ENCODE measurements at places on chromosomes 12 and 14.

- no peak for DNase-seq
Observed at GRCh38 chr12:16949871-16950667, 344.1 kb upstream of the LMO3 start.

GRCh38 chr14:90755661-90756304, 60.4 kb downstream of the TTC7B start:
- no peak for DNase-seq

DNA sequence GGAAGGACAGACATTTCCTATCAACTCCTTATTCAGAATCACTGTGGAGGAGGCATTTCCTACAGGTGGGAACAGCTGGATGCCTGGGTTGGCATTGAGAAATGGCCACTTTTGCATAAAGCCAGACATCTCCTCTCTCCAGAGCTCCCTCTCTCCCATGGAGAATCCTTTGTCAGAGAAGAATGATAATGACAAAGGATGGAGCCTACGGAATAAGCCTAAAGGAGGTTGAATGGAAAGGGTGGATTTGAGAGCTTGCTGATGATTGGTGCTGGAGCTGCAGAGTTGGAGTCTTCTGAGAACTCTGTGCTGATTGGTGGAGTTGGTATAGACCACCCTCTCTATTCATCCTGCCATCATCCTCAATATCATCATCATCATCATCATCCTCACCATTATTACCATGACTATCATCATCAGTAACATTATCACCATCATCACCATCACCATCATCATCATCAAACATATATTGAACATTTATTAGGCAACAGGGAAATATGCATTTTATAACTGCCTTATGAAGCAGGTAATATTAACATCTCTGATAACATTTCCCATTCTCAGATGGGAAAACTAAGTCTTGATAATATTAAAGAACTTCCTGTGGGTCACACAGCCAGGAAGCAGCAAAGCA, 89.2 kb upstream of the HSPB8 start:
- DNase-seq = no peak

DNA sequence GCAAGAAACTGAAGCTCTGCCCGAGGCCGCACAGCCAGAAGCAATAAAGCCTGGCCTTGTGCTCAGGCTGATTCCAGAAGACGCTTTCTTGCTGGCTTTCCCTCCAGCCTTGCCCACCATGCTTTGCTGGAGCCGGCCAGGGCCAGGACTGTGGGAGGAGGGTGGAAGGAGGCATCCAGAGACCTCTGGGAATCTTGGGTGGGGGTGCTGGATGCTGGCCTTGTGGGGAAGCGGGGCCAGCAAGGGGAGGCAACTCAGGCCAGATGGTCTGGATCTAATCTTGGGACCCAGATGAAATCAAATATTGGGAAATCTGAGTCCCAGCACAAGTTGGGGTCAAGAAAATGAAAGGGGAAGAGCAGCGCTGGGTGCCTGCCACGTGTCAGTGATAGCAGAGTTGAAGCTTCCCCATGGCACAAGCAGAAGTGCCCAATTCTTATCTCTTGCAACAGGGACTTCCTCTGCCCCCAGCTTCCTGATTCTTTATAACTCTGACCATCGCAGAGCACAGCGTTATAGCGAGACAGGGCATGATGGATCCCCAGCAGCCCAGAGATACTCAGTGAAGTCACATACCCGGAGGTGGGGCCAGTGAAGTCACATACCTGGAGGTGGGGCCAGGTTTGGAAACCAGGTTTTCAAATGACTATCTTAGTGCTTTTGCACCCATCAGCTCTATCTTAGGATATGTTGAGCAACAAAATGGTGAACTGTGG, 6.4 kb upstream of the RABGGTA start:
- no peak for DNase-seq

DNA sequence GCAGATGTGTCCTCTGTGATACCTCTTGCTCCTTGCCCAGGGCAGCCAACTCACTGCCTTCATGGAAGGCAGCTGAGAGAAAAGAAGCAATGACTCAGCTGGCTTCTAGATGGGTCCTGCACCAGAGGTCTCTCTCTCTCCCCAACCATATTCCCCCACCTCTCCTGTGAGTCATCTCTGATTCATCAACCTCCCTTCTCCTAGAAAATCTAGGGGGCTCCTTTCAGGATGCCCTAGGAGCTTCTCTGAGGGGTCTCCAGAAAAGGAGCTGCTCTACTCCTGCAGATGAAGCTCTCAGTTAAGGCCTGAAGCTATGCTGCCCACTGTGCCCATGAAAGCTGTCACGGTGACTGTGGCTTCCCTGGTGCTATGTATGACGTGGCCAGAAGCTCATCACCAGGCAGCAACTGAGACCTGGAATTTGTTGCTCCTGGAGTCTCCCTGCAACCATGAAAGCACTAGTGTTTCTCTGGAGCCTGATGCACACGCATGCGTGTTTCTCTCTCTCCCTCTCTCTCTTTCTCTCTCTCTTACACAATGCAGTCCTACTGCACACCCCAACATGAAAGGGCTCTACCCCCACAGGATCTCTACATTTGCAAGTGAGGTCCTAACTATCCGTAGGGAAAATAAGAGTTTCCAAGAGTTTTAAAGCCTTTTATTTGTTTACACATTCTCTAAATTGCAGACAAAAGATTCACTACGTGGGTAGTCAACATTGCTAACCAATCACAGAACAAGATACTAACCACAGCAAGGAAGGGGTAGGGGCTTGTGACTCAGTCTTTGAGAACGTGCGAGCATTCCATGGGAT, 285.3 kb downstream of the DPF3 start:
- DNase-seq = no peak

- DNase-seq = no peak
Observed at GRCh38 chr12:107525719-107526554, 159.7 kb upstream of the PWP1 start.

- no peak for DNase-seq
Observed at GRCh38 chr12:161823-162222, 52.1 kb downstream of the SLC6A12 start.

DNA sequence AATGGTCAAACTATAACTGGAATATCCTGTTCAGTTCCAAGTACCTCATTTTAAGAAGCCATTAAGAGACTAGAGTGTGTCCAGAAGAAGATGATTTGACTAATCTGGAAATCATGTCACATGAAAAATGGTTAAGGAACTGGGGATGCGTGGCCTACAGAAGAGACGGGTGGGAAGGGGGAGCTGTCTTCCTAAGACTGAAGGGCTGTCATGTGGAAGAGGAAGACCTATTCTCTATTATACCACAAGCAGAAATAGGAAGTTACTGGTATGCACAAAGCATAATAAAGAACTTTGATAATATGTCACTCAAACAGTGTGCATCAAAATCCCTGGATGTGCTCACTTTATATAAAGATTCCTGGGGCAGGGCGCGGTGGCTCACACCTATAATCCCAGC, 50.3 kb downstream of the HECTD4 start:
- DNase-seq = no peak

GRCh38 chr14:64501411-64502171, 2.0 kb downstream of the ZBTB25 start:
- DNase-seq = no peak

DNA sequence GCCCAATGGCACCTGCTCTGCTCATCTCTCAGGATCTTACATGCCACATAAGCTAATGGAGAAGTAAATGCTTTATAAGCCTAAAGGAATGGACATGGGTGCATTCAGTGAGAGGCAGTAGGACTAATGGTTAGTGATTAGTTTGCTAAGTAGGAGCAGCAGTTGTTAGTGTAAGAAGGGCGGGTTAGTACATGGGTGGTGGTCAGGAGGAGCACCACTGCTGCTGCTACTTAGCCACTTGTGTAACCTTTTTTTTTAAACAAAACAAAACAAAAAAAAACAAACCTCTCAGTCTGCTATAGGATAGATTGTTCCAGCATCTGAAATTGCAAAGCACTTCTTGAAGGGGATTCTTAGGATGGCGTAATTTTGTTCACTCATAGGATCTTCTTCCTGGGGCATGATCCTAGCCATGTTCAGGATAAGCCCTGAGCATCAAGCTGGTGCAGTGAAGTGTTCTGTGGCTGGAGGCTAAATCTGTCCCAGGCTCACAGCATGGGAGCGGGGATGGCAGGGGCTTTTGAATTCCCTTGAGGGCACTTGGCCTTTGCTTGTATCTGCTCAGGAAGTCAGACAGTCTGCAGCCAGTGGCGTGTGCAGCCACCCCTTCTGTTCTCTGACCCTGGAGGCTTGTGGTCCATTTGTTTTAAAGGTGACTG, 63.6 kb downstream of the CHST11 start:
- DNase-seq = no peak

GRCh38 chr14:87161502-87161901, 831.5 kb downstream of the GALC start:
- no peak for DNase-seq

DNA sequence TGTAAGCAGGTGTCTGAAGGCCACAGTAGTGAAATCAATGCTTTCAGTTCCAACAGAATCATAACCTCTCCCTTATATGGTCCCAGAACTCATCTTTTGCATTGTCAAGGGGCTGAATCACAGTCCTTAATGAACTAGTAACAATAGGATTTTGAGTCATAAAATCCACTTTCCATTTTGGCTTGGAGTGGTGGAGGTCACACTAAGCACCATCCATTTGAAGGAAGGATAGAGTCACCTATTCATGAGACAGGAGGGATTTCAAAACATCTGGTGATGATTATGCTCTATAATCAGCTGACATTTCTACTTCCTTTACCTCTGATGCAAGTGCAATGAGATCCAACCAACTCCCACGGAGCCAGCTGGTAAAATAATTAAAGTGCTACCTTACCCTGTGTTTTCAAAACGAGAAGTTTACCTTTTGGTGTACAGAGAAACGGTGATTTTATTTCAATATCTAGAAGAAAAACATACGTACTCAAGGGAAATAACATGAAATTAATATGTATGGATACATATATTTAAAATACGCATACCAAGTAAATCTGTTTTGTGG, 59.1 kb downstream of the TMEM132D start:
- no peak for DNase-seq

DNA sequence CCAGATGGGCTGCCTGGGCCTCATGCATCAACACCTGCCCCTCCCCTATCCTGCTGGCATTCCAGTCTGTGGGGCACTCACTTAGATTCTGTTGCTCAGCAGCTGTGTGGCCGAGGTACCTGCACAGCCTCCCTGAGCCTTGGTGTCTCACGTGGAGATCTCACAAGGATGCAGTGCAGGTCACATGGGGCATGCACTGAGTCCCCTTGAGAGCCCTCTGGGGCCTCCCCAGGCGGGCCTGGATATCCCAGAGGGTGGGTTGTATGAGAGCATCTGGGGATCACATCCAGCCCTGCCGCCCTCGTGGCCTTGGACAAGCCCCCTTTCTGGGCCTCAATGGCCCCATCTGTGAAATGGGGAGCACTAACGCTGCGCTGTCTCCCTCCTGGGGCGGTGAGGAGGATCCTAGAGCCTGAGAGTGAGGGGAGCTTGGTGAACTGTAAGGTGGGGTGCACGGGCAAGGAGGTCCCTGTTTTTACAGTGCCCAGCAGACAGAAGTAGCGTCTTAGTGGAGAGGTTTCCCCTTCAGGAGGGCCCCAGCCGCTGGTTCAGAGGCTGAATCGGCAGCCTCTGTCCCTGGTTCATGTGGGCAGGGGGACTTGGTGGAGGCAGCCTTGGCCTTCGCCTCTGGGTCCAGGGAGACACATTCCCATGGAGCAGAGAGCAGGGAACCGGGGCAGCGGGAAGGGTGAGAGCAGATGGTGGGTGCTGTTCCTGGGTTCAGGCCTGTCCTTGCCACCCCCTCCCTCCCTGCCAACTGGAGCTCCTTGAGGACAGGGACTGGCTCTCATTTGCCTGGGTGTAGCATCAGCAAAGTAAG, 791 bp upstream of the SLC25A47 start:
- DNase-seq = no peak

DNA sequence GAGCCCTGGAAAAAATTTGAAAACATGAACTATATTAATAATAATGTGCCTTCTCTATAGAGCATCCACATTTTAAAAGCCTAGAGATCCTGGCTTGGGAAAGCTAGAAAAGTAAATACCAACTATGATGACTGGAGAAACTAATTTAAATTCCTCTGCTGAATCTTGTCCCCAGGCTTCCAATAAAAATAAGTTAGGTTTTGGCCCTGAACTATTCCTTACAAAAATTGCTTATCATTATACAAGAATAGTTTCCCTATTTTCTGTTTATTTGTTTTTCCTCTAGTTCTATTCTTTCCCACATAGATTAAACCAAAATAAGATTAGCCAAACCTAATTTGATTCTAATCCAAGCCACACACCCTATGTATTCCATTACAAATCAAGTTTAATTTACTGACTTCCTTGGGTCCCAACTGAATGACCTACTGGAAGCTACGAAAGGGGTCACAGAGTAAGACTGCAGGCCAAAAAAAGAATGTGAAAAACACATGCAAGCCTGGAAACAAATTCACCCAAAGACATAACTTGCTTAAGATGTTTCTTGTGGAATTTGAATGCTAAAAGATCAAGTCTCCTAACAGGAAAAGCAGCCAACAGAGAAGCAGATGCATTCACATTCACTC, 133.0 kb downstream of the PAWR start:
- DNase-seq = no peak

GRCh38 chr14:53668897-53669296, 287.7 kb downstream of the BMP4 start:
- no peak for DNase-seq

DNA sequence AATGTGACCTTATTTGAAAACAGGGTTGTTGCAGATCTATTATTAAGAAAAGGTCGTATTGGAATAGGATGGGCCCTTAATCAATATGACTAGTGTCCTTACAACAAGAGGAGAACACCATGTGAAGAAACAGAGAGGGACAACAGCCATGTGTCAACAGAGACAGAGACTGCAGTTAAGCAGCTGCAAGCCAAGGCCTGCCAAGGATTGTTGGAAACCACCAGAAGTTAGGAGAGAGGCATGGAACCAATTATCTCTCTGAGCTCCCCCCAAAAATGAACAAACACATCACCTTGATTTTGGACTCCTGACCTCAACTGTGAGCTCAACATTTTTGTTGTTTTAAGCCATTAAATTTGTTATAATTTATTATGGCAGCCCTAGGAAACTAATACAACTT, 214.6 kb upstream of the PRKD1 start:
- DNase-seq = no peak

DNA sequence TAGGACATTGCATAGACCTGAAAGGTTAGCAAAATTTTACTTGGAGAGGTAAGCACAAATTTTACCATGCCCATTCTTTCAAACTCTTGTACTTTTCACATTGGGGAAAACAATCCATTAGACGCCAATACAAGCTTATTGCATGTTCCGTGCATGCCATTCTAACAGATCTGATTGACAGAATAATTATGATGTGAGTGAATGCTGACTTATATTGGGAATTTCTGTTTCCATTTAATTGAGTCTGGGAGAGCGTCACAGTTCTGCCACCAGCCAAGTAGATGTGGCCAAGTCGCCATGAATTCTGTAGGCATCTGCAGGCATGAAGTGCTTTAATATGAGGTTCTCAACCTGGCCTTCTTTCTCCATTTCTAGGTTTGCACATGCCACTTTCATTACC, 1097.4 kb downstream of the VRK1 start:
- DNase-seq = no peak

GRCh38 chr14:21244544-21244943, 24.7 kb downstream of the HNRNPC start:
- DNase-seq = no peak

- DNase-seq = no peak
Observed at GRCh38 chr14:92525322-92526095, 11.9 kb downstream of the RIN3 start.

GRCh38 chr12:76670776-76671175, 93.1 kb upstream of the ZDHHC17 start:
- no peak for DNase-seq
